Foreskin keratinocyte (primary cell): ENCODE measurements at places on chromosomes 13 and 19.

- no peak for DNase-seq
These were observed 31.2 kb downstream of the CEBPG start for GRCh38 chr19:33404506-33405253.

GRCh38 chr19:36136964-36137686 is 2.7 kb upstream of the CAPNS1 start:
- DNase-seq: peak; percentile 83

- no peak for DNase-seq
These were observed 25.0 kb downstream of the PLEKHJ1 start for GRCh38 chr19:2210987-2211740.

- no peak for DNase-seq
These were observed 24.0 kb downstream of the ALG5 start for GRCh38 chr13:36975172-36975571.

- no peak for DNase-seq
These were observed 4.8 kb upstream of the OXGR1 start for GRCh38 chr13:96999091-96999490.

DNA sequence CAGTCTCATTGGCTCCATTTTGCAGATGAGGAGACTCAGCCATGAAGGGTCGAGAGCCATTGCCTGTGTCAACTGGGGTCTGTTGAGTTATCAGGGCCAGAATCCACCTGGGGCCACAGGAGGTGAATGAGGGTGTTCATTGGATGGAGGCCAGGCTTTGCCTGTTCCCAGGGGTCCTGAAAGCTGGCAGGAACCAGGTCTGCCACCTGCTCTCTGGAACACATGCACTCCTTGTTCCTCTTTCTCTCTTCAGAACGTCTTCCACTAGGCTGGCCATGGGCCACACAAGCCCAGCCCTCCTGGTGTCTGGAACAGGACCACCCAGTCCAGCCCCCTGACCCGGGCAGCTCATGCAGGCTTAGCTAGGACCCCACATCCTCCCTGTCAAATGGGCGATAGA is 21.1 kb downstream of the PPP1R37 start:
- DNase-seq: no peak

DNA sequence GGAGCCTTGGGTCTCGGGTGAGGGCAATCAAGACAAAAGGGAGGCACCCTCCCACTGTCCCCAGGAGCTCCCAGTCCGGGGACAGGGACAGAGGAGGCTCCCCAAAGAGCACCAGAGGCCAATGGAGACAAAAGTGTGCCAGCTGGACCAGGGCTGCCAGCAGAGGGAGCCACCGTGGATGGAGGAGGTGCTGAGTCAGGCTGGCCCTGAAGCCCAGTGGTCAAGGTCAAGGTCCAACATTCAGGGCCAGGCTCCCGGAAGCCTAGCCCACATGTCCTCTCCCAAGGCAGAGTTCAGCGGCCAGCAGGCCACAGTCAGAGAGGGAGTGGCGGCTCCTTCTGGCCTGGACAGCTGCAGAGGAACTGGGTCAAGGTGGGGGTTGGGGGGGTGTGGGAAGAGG is 8.4 kb downstream of the COL5A3 start:
- no peak for DNase-seq

DNA sequence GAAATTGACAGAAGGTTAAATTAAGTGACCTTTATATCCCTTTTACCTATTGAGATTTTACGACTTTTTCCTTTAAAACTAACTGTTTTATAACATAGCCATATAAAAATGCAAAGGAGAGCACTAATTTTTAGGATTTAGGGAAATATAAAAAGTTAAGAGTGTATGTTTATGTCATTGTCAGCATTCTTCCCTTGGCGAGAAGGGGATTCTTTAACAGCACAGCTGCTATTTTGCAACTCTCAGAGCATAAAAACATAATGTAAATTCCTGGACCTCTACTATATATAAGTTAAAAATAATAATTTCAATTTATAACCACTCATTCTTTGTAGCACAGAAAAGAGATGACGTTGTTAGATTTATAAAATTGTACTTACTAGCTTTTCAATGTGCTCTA is 363.2 kb downstream of the DACH1 start:
- DNase-seq: no peak

DNA sequence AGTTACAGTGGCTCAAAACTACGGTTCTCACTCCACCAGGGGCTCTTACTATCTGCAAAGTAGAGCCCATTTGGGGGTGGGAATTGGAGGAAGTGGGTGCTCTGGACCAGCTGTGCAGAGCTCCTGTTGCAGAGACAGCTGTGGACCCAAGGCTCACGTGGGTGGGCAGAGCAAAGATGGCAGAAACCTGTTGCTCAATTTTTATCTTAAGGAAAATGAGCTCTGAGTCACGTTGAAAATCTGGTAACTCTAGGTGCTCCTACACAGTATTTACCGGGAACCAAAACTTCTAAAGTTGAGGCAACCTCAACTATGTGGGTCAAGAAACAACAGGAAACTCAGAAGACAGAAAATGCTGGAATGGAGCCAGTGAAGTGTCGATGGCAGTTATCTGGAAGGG is 30.2 kb upstream of the SLC15A1 start:
- DNase-seq: peak; percentile 73

DNA sequence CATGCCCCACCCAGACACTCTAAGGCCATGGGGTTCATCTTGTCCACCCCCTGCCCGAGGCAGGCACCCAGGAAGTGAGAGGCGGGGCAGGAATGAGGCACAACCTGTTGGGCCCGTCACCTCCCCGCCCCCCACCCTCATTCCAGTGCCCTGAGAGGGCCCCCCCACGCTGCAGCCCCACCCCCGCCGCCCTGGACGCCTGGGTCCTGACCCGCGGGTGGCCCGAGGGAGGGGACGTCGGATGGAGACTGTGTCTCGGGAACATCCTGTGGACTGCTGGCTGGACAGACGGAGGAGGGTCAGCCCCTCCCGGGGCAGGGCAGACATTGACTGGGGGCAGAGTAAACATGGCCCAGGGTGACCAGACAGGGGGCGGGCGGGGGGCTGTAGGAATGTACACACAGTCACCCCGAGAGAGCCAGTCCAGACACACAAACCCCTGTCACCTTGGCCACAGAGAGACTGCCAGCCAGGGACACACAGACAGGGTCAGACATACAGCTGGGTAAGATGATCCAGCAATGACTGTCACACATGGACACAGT is 7.4 kb upstream of the JUNB start:
- no peak for DNase-seq

DNA sequence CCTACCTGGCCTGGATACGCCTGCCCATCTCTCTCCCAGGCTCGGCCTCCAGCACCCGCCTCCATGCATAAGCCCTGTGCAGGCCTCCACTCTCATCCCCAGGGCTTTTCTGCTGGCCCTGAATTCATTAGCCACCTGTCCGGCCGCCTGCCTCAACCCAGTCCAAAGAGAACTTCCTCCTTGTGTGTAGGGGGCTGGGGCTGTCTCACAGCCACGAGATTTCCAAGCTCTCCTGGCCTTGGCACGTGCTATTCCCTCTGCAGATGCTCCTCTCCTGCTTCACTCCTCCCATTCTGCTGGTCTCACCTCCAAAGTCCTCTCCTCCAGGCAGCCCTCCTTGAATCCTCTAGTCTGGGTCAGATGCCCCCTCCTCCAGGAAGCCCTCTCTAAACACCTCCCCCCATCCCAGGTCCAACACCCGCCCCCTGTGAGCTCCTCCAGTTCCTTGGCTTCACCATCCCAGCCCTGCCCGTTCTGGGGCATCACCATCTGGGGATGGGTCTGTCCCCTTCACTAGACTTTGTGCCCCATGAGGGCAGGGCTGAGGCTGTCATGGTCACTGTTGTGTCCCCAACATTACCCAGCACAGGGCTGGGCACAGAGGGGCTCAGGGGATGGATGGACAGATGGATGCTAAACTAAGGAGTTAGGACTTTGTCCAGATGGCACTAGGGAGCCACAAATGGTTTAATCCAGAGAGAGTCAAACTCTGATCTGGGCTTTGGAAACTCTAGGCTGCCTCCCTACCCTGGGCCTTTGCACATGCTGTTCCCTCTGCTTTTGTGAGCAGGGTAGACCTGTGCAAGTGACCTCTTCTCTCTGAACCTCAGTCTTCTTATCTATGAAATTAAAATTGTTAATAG is 14.8 kb downstream of the MEIS3 start:
- DNase-seq: no peak

DNA sequence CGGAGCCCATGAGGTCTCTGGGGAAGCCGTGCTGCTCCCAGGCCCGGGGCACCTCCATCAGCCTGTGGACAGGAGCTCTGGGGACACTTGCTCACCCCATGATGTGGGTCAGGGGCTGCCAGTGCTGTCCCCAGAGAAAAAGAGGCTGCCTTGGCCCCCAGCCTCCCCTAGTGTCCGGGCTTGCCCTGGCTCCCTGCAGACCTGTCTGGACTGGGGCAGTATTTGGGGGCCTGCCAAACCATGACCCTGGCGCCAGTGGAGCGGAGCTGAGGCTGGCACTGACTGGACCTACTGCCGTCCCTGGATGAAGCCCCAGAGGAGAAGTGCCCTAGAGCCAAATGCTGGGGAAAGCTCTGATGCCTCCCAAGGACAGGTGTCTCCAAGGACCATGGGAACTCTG is 30.4 kb downstream of the ELAVL1 start:
- no peak for DNase-seq

- DNase-seq: no peak
These were observed 2.4 kb downstream of the SETDB2 start for GRCh38 chr13:49446473-49446872.

DNA sequence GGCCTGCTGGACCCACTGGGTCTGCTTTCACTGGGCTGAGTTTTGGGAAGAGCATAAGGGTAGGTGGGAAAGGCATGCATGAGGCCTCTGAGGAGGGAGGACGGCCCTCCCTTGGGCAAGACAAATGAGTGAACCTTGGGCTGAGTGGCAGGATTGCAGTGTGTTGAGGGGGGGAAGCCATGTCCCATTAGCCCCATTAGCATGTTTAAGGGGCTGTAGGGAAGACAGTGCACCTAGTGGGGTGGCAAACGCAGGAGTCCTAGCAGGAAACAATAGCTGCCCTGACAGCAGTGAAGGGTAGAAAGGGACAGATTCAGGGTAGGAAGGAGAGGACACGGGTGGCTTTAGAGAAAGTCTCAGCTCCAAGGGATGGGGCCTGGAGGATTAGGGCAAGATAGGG is 3.1 kb upstream of the ZBTB45 start:
- no peak for DNase-seq

- DNase-seq: no peak
These were observed 31.3 kb upstream of the ZMYM2 start for GRCh38 chr13:19927117-19927748.

GRCh38 chr19:20182222-20182785 is 15.3 kb downstream of the ZNF486 start:
- DNase-seq: no peak

- DNase-seq: no peak
These were observed 1417.6 kb downstream of the UQCRFS1 start for GRCh38 chr19:27795369-27795768.

- DNase-seq: no peak
These were observed 9.0 kb upstream of the TEX26 start for GRCh38 chr13:30923418-30923817.

DNA sequence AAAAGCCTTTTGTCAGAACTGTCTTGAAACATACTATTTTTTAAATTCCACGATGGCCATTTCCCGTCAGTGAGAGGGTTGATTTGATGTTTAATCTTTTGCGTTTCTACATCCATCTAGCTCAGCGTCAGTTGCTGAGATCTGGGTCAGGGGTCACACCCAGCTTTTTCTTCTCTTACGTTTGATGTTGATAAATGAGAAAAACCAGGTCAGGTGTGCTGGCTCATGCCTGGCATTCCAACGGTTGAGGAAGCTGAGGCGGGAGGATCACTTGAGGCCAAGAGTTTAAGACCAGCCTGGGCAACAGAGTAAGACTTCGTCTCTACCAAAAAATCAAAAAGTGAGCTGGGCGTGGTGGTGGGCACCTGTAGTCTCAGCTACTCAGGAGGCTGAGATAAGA is 168.9 kb downstream of the PTPRS start:
- no peak for DNase-seq

GRCh38 chr19:32910874-32911273 is 41.3 kb upstream of the SLC7A9 start:
- DNase-seq: no peak

GRCh38 chr13:32257649-32258048 is 57.5 kb downstream of the ZAR1L start:
- no peak for DNase-seq

- no peak for DNase-seq
These were observed 8.5 kb upstream of the ZNF83 start for GRCh38 chr19:52646571-52647217.

- no peak for DNase-seq
These were observed 54.1 kb downstream of the DNAJC15 start for GRCh38 chr13:43077461-43077860.

GRCh38 chr19:53865918-53866864 is 1.5 kb upstream of the MYADM start:
- DNase-seq: no peak

GRCh38 chr13:106373304-106373988 is 162.0 kb downstream of the EFNB2 start:
- DNase-seq: no peak

DNA sequence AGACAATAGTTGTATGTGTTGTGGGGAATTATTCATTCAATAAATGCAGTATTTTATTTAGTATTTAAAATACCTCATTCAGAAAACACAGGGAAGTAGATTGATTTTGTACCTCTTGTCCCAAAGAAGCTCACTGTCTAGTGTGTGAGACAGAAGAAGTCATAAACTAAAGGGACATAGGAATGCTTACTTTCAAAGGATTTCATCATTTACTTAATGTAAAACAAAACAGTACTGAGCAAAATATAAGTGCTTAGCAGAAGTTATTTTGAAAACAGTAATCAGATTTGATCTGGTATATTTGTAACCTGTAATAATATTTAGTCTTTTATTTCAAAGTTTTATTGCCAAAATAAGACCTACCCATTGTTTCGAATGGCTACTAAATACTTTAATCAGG is 117.9 kb downstream of the TDRD3 start:
- no peak for DNase-seq

DNA sequence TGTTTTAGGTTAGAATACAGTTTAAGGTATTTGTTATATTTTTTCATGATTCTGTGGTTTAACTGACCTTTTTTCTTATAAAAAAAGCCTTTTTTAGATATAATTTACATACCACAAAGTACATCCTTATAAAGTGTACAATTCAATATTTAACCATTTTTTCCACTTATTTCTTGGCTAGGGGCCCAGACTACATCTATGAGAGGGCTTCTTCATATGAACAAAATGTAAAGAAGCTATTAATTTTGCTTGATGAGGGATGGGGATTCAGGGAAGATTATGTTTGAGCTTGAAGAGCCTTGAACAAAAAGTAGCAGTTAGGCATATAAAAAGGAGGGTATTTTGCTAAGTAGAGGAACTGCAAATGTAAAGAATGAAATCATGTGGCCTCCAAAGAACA is 2.2 kb downstream of the CCDC122 start:
- DNase-seq: no peak

DNA sequence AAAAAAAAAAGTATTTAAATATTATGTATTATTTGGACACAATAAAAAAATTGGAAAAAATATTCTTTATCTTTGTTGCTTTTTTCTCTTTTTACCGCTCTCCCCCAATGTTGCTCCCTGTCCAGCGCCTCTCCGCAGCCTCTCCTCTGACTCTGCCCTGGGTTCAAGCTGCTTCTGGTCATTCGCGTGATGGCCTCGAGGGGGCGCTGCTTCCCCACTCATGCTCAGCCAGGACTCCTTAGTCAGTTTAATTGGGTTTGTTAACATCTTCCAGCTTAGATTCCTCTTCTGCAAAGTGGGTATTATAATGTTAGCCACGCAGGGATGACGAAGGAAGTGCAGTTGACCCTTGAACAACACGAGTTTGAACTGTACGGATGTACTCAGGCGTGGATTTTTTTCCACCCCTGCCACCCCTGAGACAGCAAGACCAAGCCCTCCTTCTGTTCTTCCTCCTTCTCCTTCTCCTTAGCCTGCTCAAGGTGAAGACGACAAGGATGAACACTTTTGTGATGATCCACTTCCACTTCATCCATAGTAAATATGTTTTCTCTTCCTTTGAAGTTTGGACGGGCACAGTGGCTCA is 4.9 kb upstream of the NWD1 start:
- peak; percentile 39 for DNase-seq
